Epithelial cell of proximal tubule (primary cell): ENCODE measurements at places on chromosomes 2 and 18. TPM values are rescaled to one million over a fixed set of nuclear protein-coding genes. Genes with fewer than 3 reads are reported as not detected.

- DNase-seq: no peak
These were observed 690.0 kb upstream of the PIK3C3 start for GRCh38 chr18:41265047-41265446.

- no peak for DNase-seq
These were observed 114.5 kb downstream of the PIEZO2 start for GRCh38 chr18:11034884-11035283.

- DNase-seq: no peak
These were observed 87.2 kb upstream of the VRK2 start for GRCh38 chr2:57959390-57959789.

GRCh38 chr2:240304746-240305161 lies 130.7 kb upstream of the GPC1 start:
- DNase-seq: no peak

C2orf81 gene
- total RNA-seq: 2.7 and 4.1 TPM in 2 replicates

TMEM178A gene
- total RNA-seq: 2.8 and 2.9 TPM in 2 replicates
